ENCODE measurements at places on chromosomes 7 and 10.

- no peak for DNase-seq
Observed at GRCh38 chr10:130843051-130843653, 468.4 kb downstream of the TCERG1L start.

DNA sequence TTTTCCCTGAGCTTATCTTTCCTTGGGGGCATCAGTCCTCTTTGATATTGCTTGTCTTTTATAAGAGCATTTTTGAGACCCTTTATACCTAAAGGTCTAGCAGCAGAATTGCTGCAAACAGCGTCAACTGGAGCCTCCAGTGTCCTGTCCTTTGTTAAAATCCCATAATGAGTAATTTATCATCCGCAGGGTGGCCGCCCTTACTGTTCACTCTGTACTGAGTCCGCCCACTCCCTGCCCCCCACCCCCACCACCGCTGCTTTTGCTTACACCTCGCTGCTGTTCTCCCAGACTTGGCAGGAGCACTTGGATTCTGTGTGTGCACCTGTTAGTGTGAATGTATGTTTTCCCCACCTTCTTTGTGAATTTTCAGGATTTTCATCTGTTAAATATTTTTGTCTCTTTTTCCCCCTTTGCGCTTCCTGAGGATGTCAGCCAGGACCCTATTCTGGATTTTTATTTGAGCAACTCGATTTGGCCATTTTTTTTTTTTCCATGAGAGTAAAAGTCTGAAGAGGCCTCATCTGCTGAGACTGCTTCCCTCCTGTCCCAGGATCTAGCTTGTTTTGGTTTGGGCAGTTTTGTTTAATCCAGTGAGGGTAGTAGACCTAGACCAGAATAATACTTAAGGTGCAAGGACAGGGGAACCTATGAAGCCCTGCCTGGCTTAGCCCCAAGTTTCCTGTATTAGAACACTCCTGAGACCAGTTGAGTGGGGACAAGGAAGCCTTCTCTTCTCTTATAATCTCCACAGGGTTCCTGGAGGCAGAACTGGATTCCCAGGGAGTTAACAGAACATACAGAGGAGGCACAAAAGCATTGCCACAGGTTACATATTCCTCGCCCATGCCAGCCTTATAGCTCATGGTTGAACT, 8.2 kb downstream of the AGFG2 start:
- DNase-seq: no peak

DNA sequence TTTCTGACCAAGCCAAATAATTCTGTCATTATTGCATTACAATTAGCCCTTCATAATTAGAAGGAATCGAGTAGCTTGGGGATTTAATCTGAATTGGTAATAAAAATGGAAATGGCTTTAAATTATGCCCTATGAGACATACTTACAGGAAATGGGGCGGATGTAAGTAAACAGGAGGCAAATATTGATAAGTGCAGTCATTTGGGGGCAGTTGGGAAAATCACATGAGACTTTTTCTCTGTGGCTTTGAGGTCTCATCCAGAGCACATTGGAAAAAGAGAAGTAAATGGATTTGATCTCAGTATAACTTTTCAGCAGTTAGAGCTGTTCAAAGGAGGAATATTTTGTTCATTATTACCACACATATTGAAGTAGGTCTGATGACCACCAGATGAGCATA, 307.8 kb upstream of the POM121L12 start:
- DNase-seq: no peak

- DNase-seq: no peak
Observed at GRCh38 chr7:107309296-107309695, 140.5 kb downstream of the HBP1 start.

DNA sequence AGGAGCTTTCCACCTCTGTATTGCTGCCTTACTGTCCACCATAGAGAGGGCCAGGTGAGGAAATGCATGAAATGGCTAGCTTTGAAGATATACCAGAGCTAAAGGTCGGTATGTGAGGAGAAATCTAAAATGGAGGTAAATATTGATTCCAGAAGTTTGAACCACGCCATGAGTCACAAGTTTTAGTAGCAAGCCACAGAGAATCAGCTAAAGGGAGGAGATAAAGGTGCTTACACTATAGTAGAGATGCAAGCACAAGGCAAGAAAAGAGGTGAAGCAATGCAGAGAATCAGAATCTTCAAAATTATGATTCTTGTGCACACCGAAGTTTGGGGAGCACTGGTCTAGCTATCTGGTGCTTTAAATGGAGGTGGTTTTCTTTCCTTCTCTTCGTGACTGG, 3.0 kb upstream of the GSAP start:
- DNase-seq: no peak
